Upper lobe of right lung (tissue), 1 donor: ENCODE measurements at places on chromosomes 12 and 14.

- no peak for DNase-seq
These were observed 66.1 kb downstream of the ABCD2 start for GRCh38 chr12:39553476-39553875.

- no peak for DNase-seq
These were observed 185.5 kb upstream of the FAR2 start for GRCh38 chr12:28963554-28963953.

GRCh38 chr12:111826992-111827391 is 15.0 kb upstream of the MAPKAPK5 start:
- no peak for DNase-seq

DNA sequence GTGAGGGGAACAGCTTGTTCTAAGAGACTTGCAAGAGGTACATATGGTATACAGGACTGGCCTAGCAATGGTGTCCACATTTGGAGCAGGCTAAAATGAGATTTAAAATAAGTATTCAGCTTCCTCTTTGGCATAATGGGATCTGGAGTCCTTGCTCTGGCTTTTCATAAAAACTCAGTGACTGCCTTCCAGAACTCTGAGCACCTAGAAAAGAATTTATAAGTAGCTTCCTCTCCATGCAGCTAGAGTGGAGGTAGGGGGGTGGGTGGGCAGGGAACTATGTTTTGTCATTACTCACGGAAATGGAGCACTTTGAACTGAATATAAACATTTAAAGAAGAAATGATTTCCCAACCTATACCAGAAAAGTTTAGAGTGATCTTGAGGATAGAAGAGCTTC is 3.3 kb upstream of the C12orf71 start:
- no peak for DNase-seq

DNA sequence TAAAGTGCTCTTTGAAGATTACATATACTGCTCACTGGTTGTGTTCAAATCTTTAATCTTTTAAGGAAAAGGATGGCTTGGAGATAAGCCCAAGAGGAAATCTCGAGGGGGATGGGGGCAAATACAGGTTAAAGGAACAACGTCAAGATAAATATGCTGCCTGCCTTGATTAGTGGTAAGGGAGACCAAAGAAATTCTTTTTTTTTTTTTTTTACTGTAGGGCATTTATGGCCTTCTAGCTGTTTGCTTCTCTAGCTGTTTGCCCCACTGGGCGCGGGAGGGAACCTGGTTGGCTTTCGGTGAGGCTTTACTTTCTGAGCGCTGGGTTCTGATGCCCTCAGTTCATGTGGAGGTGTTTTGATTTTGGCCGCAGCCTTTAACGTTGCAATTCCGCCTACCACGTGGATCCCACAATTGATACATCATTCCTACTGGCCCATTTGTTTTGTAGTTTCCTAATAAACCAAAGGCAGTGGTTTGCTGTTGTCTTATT is 5.7 kb downstream of the CCND2 start:
- DNase-seq, result no peak

DNA sequence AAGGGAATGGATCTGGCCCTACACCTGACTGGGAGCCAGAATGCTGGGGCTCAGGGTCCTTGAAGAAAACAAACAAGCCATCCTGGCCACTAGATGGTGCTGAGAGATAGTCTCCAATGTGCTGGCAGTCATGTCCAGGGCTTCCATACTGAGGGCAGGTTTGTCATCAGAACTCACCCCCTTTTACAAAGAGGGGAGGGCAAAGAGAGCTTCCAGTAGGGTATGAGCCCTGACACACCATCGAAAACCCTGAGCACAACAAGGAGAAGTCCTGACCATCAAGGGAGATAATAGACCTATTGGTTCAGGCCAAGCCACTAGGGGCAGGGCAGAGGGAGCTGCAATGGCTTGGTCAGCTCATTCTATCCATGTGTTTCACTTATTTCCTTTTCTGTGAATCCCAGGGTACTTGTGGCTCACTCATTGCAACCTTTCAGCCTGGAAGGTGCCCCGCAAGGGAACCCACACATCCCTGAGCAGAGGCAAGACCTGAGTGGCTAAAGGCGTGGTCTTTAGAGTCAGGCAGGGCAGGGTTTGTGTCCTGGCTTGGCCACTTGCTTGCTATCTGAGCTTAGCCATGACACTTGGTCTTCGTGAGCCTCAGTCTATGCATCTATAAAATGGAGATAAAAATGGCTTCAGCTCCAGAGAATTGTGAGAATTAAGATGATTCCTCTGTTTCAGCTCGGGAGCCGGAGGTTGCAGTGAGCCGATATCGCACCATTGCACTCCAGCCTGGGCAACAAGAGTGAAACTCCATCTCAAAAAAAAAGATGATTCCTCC is 6.2 kb upstream of the PLEKHH1 start:
- no peak for DNase-seq

DNA sequence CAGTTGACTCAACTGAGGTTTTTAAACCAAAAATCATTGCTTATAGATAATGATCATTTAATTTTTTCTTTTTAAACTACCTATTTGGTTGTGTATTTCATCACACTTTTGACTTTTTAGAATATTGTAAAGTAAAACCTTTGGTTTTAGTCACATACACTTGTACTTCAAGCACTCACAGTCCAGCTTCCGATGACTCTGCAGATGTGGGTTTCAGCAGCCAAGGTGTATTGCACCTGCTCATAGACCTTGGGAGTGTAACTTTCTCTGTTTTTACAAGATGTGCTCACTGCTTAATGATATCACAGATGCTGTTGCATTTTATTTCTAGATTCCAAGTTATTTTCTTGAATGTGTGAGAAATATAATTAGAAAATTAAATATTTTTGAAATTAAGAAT is 188.3 kb upstream of the SLC38A2 start:
- no peak for DNase-seq

GRCh38 chr14:96663491-96664067 is 133.6 kb upstream of the VRK1 start:
- DNase-seq, result no peak

GRCh38 chr12:24025153-24025798 is 75.8 kb upstream of the SOX5 start:
- no peak for DNase-seq

DNA sequence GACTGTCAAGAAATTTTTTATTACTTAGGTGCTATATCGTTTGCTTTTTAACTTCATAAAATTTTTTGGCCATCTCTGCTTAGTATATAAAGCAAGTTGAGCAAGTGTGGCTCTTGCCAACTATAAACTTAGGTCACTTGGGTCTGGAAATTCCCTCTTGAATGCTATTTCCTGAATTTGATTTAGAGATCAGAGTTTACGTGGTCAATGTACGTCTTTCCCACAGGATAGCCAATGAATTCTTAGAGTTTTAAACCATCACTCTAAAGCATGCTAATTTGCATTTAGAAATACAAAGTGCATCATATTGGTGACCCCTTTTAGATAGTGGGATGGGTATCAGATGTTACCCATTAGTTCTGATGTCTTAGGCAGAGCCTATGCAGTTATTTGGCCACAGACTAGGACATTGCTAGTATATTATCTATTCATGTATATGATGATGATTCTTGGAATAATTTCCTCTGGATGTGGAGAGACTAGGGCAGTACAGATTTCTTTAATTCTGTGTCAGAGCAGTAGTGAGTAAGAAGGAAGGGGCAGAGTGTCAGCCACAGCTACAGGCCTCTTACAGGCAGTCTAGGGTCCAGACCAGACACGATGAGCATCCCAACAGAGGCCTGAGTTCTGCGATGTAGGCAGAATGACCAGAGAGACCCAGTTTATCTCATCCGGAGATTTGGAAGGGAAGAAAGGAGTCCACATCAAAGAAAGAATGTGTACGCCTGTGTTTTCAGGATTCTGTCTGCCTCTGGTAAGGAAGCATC is 30.3 kb downstream of the SCN8A start:
- no peak for DNase-seq

DNA sequence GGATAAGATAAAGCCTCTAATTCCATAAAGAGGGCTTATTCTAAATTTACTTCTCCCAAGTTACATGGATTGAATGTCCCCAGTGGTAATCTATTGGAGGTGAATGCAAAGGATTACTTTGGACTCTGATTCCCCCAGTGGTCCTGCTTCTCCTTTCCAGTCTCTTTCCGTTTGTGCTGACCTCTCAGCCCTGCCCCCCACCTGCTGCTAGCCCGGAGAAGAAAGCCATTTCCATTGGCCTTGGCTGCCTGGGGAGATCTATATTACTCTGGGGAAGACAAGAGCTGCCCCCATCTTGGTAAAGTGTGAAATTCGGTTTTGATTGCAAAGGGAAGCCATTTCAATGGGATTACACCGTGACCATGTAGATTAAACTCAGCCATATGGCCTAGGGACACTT is 13.3 kb downstream of the ASCL1 start:
- DNase-seq, result no peak

- no peak for DNase-seq
These were observed 74.7 kb downstream of the LLPH start for GRCh38 chr12:66055837-66056319.

GRCh38 chr12:64412459-64412858 is 8.3 kb downstream of the XPOT start:
- no peak for DNase-seq

DNA sequence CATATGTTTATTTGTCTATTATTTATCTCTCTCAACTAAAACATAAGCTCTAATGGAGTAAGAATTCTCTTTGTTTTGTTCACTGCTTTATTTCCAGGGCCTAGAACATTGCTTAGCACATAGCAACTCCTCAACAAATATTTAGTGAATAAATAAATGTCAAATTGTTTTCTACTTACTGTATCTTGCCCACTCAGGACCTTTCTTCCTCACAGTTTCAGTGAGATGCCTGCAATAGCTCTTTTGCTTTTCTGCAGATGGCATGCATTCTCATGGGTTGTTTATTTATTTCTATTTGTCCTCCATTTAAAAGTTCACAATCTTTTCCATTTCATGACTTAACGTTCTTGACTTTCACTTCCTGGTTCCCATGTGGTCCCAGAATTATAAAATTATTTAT is 94.9 kb upstream of the TTC7B start:
- DNase-seq, result no peak

DNA sequence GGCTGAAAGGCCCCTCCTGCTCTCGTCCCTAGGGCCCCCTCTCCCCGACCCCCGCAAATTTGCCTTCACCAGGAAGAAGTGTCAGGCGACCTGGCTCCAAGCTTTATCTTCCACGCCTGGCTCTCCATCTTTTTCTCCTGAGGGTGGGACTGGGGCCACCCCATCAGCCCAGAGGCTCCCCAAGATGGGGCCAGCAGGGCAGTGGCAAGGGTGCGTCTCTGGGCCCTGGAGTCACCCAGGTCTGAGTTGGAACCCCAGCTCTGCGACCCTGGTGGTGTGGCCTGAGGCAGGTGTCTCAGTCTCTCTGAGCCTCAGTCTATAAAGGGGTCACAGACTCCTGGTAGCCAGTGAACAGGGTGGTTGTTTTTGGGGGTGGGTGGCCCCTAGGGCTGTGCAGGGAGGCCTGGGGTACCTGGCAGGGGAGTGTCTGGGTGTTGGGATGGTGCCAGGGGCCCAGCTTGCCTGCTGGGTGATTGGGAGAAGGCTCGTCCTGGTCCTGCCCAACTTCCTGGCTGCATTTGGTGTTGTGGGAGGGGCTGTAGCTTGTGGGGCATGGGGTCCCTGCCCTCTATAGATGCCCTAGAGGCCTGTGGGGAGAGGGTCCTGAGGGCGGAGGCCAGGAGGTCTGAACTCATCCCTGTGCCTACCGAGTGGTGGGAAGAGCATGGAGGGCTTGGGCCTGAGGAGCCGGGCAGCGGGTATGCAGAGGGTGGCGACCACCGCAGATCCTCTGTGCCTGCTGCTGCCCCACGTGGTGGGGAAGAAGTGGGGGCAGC is 7.6 kb downstream of the KIF26A start:
- peak; percentile 53 for DNase-seq

GRCh38 chr12:39588348-39588747 is 31.3 kb downstream of the ABCD2 start:
- DNase-seq, result no peak

GRCh38 chr12:28974166-28974565 is 174.9 kb upstream of the FAR2 start:
- no peak for DNase-seq

DNA sequence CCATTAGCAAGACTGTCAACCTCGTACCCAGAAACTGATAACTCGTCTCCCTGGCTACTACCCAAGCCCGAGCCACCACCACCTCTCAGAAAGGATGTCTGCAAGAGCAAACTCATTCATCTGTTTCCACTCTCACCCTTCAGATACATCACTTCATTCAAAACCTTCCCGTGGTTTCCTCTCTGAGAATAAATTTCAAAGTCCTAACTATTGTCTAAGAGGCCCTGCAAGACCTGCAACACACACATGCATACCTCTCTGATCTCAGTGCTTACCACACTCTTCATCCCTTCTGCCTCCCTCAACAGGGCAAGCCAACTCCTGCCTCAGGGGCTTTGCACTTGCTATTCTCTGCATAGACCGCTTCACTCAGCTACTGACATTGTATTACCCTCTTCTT is 40.6 kb downstream of the PPP1R13B start:
- no peak for DNase-seq

DNA sequence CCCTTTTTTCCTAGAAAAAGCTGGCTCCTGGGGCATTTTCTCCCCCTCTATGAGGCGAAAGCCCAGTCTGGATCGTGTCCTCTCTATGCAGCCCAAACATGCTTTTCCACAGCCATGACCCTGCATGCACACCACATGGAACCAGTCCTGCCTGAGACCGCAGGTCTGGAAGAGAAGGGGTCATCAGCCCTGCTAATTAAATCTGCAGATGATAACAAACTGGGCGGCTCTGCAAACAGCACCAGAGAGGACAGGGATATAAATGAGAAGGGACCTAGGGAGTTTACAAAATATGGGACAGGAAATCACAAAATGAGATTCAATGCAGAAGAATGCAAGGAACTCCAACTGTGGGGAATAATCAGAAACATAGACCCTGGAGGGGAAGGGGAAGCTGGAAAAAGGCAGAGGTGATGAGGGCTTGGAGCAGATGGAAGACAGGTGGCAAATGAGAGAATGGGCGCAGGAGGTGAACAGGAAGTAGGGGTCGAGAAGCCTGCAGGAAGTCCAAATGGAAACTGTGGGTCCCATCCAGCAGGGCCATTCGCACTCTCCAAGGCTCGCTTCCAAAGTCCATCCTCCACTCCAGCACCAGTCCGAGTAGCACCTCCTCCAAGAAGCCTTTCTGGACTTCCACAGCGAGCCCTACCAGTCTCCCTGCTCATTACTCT is 76.3 kb downstream of the ANO2 start:
- no peak for DNase-seq

GRCh38 chr12:82425241-82425640 is 66.9 kb downstream of the METTL25 start:
- DNase-seq, result no peak

- DNase-seq, result no peak
These were observed 20.3 kb downstream of the CMAS start for GRCh38 chr12:22066310-22066709.

DNA sequence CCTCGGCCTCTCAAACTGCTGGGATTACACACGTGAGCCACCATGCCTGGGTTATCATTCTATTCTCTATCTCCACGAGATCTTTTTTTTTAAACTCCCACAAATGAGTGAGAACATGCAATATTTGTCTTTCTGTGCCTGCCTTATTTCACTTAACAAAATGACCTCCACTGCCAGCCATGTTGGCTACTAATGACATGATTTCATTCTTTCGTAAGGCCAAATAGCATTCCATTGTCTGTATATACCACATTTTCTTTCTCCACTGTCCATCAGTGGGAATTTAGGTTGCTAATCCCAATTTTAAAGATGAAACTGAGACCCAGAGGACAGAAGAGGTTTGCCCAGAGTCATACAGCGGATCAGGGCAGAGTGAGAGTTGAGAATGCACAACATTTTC is 10.9 kb upstream of the TRPV4 start:
- DNase-seq, result no peak

GRCh38 chr14:69858801-69859200 is 20.4 kb upstream of the SMOC1 start:
- no peak for DNase-seq
